ENCODE measurements at places on chromosomes 2 and 18.

GRCh38 chr2:94996305-94997100, 29.0 kb upstream of the MAL start:
- DNase-seq: no peak

DNA sequence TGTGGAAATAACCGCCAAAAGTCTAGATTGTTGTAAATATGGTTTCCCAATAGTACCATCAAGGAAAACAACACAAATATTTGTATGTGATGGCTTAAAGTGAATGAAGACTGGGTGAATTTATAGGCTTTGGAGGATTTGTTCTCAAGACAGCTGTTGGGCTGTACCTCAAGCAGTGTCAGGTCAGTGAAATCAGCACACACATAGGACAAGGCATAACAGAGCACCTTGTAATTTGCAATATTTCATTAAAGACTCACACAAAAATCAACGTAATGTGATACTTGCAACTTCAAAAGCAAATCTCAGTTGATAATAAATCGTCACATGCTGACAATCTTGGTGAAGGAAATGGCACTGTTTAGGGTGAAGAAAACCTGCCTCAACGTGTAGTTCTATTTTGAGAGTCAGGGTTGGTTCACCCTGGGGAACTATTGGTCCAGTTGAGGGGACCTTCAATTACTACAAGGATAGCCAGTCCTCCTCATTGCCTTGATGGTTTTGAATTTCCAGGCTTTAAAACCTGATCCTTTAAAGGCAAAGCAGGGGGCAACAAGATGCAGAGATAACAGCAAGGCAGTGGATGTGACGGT, 126.8 kb upstream of the ST6GAL2 start:
- no peak for DNase-seq

DNA sequence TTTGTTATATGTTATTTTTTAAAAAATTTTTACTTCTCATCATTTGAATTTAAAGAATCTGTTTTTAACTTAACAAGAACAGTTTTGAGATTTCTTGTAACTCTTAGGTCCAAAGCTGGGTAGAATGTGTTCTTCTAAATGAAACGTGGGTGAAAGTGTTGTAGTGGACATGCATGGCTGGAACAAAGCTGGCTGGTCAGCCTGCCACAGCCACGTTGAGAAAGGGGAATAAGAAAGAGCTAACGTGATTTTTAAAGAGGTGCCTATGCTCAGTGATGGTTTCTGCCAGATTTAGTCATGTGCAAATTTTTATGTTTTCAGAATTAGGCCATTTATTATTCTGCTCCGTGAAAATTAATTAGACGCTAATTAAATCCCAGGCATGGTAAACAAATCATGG, 203.9 kb upstream of the COL3A1 start:
- DNase-seq: no peak

- peak; percentile 76 for DNase-seq
Observed at GRCh38 chr2:201414099-201415023, 36.9 kb downstream of the TRAK2 start.

GRCh38 chr2:173589604-173590275, 235.1 kb downstream of the CDCA7 start:
- DNase-seq: peak; percentile 24

- no peak for DNase-seq
Observed at GRCh38 chr2:24543252-24543651, 52.2 kb downstream of the NCOA1 start.

- DNase-seq: no peak
Observed at GRCh38 chr2:129502781-129503180, 476.7 kb upstream of the RAB6C start.

- no peak for DNase-seq
Observed at GRCh38 chr2:6525475-6525964, 340.2 kb downstream of the CMPK2 start.

GRCh38 chr18:2534906-2535305, 36.4 kb downstream of the METTL4 start:
- no peak for DNase-seq

DNA sequence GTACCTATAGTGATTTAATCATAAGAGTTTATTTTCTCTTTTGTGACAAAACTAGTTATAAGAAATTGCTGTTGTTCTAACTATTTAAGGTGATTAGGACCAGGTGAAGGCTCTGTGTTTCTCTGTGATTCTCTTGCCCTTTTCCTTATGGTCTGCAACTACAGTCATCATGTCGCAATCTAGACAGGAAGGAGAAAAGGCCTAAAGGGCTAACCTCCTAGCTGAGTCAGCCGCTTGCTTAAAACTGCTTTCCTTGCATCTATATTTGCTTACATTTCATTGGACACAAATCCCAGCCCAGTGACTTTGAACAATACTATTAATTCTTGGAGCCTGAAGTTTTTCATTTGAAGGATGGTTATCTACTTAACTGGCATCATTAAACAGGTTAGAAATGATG, 93.1 kb downstream of the PIK3C3 start:
- peak; percentile 97 for DNase-seq

DNA sequence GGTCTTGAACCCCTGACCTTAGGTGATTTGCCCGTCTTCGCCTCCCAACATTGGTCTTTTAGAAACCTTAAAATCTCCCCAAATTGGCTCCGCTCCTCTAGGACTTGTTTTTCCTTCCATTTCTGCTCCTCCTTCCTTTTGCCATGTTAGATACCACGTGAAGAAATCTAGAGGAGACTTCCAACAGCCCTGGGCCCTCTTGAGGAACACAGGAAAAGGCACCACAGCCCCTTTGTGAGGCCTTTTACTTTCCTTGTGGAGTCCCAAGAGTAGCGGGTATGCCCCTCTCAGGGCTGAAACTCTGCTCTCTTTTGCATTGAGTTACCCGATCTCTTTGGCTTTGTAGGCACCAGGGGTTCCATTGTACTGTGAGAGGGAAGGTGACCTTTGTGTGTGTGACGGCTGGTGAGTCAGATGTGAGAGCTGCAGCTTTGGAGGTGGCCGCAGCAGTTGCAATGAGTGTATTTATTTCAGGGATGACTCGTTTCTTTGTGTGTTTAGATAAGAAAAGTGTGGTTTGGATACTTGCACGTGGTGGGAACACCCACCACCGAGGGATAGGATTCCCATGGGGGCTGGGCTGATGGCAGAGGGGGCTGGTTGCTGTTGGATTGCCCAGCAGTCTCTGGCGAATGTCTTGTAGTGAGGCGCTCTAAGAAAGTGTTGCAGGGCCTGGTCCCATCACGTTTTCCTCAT, 218.4 kb upstream of the HS6ST1 start:
- peak; percentile 96 for DNase-seq

- DNase-seq: no peak
Observed at GRCh38 chr2:111022633-111023032, 98.1 kb upstream of the BCL2L11 start.

- DNase-seq: peak; percentile 75
Observed at GRCh38 chr18:76363436-76364120, 131.5 kb downstream of the ZNF516 start.

GRCh38 chr2:110836671-110837070, 104.3 kb downstream of the ACOXL start:
- DNase-seq: no peak

DNA sequence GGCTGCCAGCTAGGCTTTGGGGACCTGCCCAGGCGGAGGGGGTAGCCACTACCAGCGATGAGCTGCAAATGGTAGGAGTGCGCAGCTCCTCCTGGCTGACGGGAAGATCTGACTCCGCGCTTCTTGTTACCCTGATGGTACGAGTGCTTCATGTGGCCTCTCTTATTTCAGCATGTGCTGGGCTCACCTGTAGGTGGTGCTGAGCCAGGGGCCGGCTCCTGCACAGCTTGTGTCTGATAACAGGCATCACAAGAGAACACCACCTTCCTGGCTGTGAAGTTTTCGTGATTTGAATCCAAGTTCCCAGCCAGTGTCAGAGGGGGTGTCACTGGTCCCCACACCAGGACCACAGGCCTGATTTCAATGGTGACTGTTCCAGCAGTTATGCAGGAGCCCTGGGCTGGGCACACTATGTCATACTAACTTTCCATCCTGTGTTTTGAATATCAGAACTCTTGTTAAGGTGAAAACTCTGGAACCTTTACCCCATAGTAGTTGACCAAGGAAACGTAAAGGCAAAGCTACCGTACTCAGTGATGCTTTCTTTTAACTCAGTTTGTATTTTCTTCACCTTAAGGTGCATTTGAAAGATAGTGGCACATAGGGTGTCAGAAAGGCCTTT, 28.0 kb downstream of the APCDD1 start:
- DNase-seq: no peak

DNA sequence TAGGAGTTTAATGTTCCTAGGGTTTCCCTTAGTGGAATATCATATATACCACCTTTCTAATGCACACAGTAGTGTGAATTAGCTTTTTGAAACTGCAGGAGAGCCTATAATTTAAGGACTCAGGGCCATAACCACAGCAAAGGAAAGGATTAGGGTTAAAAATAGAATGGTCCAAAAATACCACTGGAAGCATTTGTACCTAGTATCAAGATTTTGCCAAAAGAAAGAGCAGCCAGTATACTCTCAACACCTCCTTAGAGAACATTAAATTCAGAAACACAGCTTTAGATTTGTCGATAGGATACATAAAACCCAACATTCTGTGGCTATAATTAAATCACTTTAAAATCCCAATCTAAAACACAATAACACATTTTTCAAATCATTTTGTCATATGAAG, 634.9 kb downstream of the EPHA4 start:
- DNase-seq: no peak

DNA sequence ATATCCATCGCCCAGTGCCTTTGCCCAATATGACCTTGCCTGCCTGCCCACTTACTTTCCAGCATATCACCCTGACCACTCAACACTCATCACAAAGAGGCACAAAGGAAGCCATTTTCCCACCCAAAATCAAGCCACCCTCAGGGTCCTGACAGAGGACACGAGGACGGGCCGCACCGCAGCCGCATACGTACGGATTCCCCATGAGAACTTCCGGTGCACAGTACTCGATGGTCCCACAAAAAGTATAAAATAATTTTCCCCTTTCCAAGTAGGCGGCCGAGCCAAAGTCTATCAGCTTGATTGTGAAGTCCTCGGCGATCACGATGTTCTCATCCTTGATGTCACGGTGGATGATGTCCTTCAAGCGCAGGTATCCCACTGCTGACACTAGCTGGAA, 10.0 kb upstream of the MTERF4 start:
- no peak for DNase-seq

GRCh38 chr2:133717497-133717896, 149.2 kb upstream of the NCKAP5 start:
- peak; percentile 42 for DNase-seq

- peak; percentile 91 for DNase-seq
Observed at GRCh38 chr2:156331572-156332283, 793 bp downstream of the NR4A2 start.

GRCh38 chr2:56376699-56377665, 193.2 kb downstream of the CCDC85A start:
- DNase-seq: peak; percentile 21

DNA sequence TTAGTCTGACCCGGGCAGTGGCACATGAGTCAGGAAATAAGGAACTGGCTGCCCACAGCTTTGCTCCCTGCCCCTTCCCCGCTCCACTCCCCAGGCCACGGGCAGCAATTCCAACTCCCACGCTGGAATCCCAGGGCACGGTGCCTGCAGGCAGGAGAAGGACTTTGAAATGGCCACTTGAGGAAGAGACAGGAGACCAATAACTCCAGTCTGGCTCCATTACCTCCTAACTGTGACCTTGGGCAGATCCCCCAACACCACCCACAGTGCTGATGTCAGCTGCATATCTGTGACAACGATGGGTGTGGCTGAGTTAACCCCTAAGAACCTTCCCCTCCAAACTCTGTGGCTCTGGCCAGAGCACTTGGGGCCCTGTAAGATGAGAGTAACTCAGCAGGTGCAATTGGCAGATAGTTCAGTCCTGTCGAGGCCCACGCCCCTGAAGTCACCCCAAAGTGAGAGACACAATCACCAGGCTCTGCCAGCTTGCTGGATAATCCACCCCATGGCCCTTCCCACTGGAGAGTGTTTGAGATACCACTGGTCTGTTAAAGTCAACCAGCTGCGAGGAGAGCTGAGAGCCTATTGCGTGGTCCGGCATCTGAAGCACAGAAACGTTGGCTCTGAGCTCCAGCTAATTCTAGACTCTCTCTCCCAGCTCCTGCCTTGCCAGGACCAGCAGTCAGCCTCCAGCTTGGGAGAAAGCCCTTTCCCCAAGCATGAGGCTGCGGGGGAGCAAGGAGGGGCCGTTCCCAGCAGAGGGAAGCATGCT, 175.2 kb downstream of the TNS1 start:
- DNase-seq: no peak

DNA sequence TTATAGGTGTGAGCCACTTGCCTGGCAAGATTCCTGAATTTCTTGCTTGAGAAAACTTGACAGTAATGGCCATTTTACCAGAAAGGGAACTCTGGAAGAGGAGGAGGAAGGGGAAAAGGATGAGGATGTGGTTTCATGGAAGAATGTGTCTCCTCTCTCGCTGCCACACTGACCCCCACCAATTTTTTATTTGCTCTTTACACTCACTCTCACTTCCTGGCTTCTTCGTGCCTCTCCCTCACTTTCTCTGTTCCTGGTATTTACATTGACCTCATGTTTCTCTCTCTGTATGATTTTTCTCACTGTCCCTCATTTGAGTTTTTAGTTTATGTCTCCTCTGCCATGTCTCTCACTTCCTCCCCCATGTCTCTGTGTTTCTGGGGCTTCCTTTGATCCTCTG, 134.5 kb upstream of the CAB39 start:
- no peak for DNase-seq

GRCh38 chr2:120432976-120433815, 87.3 kb downstream of the INHBB start:
- DNase-seq: no peak

GRCh38 chr2:101362316-101362715, 25.0 kb downstream of the CREG2 start:
- DNase-seq: no peak

GRCh38 chr2:158099716-158100115, 2.0 kb upstream of the UPP2 start:
- DNase-seq: peak; percentile 40

- DNase-seq: no peak
Observed at GRCh38 chr18:13376841-13377351, 158.3 kb downstream of the LDLRAD4 start.

DNA sequence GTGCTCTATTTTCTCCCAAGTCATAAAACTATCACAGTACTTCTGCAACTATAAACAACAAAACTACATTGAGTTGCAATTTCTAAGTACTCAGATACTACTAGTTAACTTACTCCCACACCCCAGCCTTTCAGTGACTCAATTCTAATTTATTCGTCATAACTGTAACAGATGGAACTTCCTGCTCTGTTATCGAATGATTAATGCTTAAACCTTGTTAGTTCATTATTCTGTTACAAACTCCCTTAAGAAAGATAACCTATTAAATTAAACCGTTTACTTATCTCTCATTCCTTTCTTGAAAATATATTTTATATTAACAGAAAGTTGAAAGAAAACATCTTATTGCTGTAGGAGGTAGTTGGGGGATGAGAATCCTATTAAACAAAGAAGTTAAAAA, 17.0 kb downstream of the TNFAIP6 start:
- DNase-seq: peak; percentile 92

- DNase-seq: no peak
Observed at GRCh38 chr18:28789502-28789901, 612.6 kb upstream of the CDH2 start.

GRCh38 chr18:47929681-47930198, 719 bp downstream of the SMAD2 start:
- DNase-seq: peak; percentile 65
